ENCODE measurements at places on chromosomes 4 and X.
A peak's percentile ranks its signal among the peaks of the same experiment; 100 is the strongest.

DNA sequence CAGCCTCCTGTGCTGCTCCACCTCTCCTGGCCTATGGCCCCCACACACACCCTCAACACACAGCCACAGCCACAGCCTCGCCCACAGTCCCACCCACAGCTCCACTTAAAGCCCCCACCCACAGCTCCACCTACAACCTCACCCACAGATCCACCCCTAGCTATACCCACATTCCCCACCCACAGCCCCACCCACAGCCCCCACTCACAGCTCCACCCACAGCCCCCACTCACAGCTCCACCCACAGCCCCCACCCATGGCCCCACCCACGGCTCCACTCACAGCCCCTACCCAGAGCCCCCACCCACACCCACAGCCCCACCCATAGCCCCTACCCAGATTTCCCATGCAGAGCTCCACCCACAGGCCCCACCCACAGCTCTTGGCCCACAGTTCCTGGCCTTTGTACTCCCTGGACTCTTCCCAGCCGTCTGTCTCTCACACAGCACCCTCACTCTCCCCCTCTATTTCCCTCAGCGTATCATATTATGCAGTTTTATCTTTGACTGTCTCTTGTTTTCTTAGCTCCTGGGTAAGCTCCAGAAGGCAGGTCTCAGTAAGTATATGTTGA, 322.5 kb downstream of the EVC2 start:
- H3K27ac ChIP-seq = no peak overlapping the region
- no peak for DNase-seq
- no peak overlapping the region for H3K4me3 ChIP-seq
- peaks cover 28% of the 10 kb centered on the region for H3K4me1 ChIP-seq
- H3K27me3 ChIP-seq = no peaks in the 10 kb centered on the region

- H3K27ac ChIP-seq = no peak overlapping the region
- DNase-seq = no peak
- H3K4me1 ChIP-seq = no peaks in the 10 kb centered on the region
- no peaks in the 10 kb centered on the region for H3K36me3 ChIP-seq
Observed at GRCh38 chr4:73943555-73943954, 38.3 kb downstream of the PF4 start.

DNA sequence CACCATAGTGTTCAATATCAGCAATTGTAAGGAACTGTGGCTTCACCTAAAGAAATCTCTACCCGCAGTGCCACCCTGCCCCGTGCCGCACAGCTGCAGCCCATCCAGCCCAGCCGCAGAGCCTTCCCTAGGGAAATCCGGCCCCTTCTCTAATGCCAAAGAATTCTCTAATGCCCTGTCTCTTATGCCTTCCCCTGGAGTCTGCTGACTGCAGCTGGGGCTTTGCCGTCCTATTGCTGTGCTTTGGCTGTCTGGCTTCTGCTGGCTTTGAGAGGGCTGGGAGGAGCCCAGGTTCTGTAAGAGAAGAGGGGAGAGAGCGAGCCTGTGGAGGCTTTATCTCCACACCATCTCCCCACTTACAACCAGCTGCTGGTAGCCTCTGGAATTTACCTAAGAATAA, 85.9 kb upstream of the HELT start:
- H3K4me1 ChIP-seq = no peaks in the 10 kb centered on the region
- no peaks in the 10 kb centered on the region for H3K27me3 ChIP-seq
- H3K36me3 ChIP-seq = no peaks in the 10 kb centered on the region
- no peak for DNase-seq
- H3K4me3 ChIP-seq = no peak overlapping the region
- no peak overlapping the region for H3K27ac ChIP-seq

- no peak for DNase-seq
- no peaks in the 10 kb centered on the region for H3K36me3 ChIP-seq
- no peaks in the 10 kb centered on the region for H3K27me3 ChIP-seq
- peaks cover 33% of the 10 kb centered on the region for H3K4me1 ChIP-seq
- peak overlapping the region; percentile 50 for H3K27ac ChIP-seq
Observed at GRCh38 chr4:147355847-147356246, 125.0 kb upstream of the EDNRA start.

DNA sequence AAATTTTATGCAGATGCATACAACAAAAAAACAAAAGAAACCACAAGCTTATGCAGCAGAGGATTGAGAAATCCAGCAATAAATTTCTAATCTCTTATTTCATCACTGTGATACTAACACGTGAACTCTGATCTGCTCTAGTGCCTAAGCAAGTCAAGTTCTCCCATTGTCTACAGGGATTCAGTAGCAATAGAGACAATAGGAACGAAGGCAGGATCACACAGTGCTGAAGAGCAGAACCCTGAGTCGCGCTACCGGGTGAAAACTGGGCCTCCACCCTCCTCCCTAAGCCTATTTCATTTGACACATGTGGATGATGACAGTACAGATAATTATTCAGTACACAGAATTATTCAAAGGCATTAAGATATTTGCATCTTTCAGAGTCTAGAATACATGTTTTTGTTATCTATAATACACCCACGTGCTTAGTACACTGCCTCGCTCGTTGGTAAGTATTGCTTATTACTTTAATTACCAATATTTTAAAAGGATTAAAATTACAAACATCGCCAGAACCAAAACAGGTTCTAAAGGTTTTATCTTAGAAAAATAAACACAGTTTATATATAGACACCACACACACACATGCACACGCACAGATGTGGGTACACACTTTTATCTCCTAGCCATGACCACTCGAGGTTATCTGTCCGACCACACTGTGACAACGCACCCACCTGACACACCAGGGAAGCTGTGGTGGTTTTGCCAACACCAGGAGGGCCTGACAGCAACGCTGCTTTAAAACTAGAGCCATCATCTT, 60.1 kb downstream of the RFC1 start:
- no peaks in the 10 kb centered on the region for H3K27me3 ChIP-seq
- H3K27ac ChIP-seq = no peak overlapping the region
- peaks cover 42% of the 10 kb centered on the region for H3K36me3 ChIP-seq
- H3K4me1 ChIP-seq = no peaks in the 10 kb centered on the region
- DNase-seq = no peak
- no peak overlapping the region for H3K4me3 ChIP-seq

DNA sequence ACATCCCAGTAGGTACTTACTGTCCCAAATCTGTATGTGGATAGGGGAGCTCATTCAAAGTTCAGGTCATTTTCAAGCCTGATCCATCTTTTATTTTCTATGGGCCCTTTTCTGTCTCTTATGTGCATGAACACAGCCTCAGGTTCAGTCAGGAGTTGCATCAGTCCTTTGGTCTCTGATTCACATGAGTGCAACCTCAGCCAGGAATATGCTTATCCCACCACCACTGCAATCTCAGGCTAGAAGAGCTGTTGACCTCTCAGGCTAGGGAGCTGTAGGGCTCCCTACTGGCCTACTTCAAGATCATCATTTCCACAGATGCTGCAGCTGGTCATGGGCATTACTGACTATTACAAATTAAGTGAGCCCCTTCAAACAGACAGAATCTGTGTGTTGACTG, 27.2 kb downstream of the AASDH start:
- no peaks in the 10 kb centered on the region for H3K4me1 ChIP-seq
- no peak overlapping the region for H3K27ac ChIP-seq
- DNase-seq = no peak
- H3K36me3 ChIP-seq = no peaks in the 10 kb centered on the region
- H3K4me3 ChIP-seq = no peak overlapping the region

DNA sequence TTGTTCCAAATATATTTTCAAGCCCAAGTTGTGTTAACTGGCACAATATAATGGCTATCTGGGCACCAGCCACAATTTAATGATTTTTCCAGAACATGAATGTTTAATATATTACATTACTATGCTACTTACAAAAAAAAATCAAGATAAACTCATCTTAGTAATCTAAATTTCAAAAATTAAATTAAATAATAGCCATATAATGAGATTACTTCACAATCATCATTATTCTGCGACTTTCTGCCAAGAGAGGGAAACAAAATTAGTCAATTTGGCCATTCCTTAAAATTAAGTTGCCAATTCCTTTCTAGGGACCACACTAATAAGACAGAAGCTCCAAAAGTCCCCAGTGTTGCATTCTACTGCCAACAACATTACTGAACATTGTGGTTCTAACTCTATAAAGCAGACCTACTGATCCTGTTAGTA, 7.5 kb downstream of the NEK1 start:
- no peak overlapping the region for H3K4me3 ChIP-seq
- H3K27ac ChIP-seq = peak overlapping the region; percentile 8
- H3K27me3 ChIP-seq = no peaks in the 10 kb centered on the region
- no peaks in the 10 kb centered on the region for H3K36me3 ChIP-seq
- no peak for DNase-seq
- H3K4me1 ChIP-seq = peaks cover 11% of the 10 kb centered on the region

- no peak overlapping the region for H3K27ac ChIP-seq
- H3K4me3 ChIP-seq = no peak overlapping the region
- H3K36me3 ChIP-seq = no peaks in the 10 kb centered on the region
- H3K27me3 ChIP-seq = no peaks in the 10 kb centered on the region
Observed at GRCh38 chr4:88418411-88418810, 38.5 kb upstream of the HERC5 start.

GRCh38 chr4:77120886-77121508, 36.0 kb upstream of the CCNG2 start:
- H3K27me3 ChIP-seq = peaks cover 12% of the 10 kb centered on the region
- H3K4me3 ChIP-seq = no peak overlapping the region
- no peak overlapping the region for H3K27ac ChIP-seq
- no peaks in the 10 kb centered on the region for H3K36me3 ChIP-seq
- DNase-seq = no peak

- no peak for DNase-seq
- no peaks in the 10 kb centered on the region for H3K27me3 ChIP-seq
- peaks cover 12% of the 10 kb centered on the region for H3K4me1 ChIP-seq
- H3K4me3 ChIP-seq = no peak overlapping the region
Observed at GRCh38 chr4:100424376-100424775, 93.4 kb downstream of the EMCN start.

GRCh38 chr4:61068745-61069144, 131.4 kb upstream of the ADGRL3 start:
- H3K27me3 ChIP-seq = no peaks in the 10 kb centered on the region
- H3K27ac ChIP-seq = no peak overlapping the region
- H3K4me3 ChIP-seq = no peak overlapping the region

- no peak overlapping the region for H3K4me3 ChIP-seq
- no peak overlapping the region for H3K27ac ChIP-seq
- no peak for DNase-seq
- H3K36me3 ChIP-seq = no peaks in the 10 kb centered on the region
- no peaks in the 10 kb centered on the region for H3K4me1 ChIP-seq
- no peaks in the 10 kb centered on the region for H3K27me3 ChIP-seq
Observed at GRCh38 chrX:135543924-135544323, 23.5 kb downstream of the INTS6L start.

GRCh38 chrX:39559229-39559628, 538.5 kb downstream of the BCOR start:
- no peak overlapping the region for H3K4me3 ChIP-seq
- no peaks in the 10 kb centered on the region for H3K27me3 ChIP-seq
- no peaks in the 10 kb centered on the region for H3K36me3 ChIP-seq
- H3K4me1 ChIP-seq = peaks cover 14% of the 10 kb centered on the region
- H3K27ac ChIP-seq = peak overlapping the region; percentile 37
- DNase-seq = no peak

GRCh38 chr4:7786040-7786439, 153.6 kb downstream of the AFAP1 start:
- no peaks in the 10 kb centered on the region for H3K27me3 ChIP-seq
- DNase-seq = no peak
- no peaks in the 10 kb centered on the region for H3K4me1 ChIP-seq
- H3K4me3 ChIP-seq = no peak overlapping the region

- peaks cover 62% of the 10 kb centered on the region for H3K4me1 ChIP-seq
- H3K4me3 ChIP-seq = peak overlapping the region; percentile 16
- H3K27me3 ChIP-seq = no peaks in the 10 kb centered on the region
Observed at GRCh38 chrX:40169193-40170101, 71.7 kb upstream of the BCOR start.

GRCh38 chrX:23952984-23953907, 45.4 kb downstream of the CXorf58 start:
- H3K27me3 ChIP-seq = no peaks in the 10 kb centered on the region
- no peak for DNase-seq
- H3K4me1 ChIP-seq = no peaks in the 10 kb centered on the region
- H3K4me3 ChIP-seq = no peak overlapping the region
- H3K27ac ChIP-seq = no peak overlapping the region
- no peaks in the 10 kb centered on the region for H3K36me3 ChIP-seq

DNA sequence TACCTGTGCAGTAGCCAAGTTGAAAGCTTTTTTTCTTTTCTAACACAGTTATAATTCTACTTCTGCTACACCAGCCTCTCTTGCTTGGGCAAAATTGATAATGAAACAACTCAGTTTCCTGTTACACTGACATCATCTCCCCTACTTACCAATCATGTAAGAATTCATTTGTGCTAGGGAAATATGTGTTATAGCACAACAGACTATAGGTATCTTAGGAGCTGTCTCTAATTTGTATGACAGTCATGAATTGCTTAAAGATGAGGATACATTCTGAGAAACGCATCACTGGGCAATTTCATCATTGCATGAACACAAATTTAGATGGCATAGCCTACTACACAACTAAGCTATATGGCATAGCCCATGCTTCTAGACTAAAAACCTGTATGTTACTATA, 246.3 kb upstream of the ANKRD50 start:
- DNase-seq = no peak
- no peaks in the 10 kb centered on the region for H3K4me1 ChIP-seq
- no peaks in the 10 kb centered on the region for H3K27me3 ChIP-seq
- H3K4me3 ChIP-seq = no peak overlapping the region
- no peaks in the 10 kb centered on the region for H3K36me3 ChIP-seq

DNA sequence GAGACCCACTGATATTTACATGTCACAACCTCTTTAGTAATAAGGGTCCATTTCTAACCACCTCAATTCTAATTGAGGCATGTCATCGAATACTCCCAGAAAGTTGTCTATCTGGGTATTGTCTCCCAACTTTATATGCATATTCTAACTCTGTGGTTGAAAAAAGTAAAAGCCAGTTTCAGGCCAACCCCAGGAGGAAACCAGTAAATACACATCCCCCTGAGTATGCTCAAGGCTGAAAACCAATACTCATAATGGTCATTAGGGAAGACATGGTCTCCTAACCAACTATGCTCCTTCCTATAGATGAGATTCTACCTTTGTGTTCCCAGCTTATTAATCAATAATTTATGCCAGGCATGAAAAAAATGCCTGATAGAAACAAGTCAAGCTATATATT, 96.6 kb downstream of the SH3KBP1 start:
- H3K27ac ChIP-seq = no peak overlapping the region
- peaks cover 3% of the 10 kb centered on the region for H3K4me1 ChIP-seq
- H3K27me3 ChIP-seq = no peaks in the 10 kb centered on the region
- no peak overlapping the region for H3K4me3 ChIP-seq

DNA sequence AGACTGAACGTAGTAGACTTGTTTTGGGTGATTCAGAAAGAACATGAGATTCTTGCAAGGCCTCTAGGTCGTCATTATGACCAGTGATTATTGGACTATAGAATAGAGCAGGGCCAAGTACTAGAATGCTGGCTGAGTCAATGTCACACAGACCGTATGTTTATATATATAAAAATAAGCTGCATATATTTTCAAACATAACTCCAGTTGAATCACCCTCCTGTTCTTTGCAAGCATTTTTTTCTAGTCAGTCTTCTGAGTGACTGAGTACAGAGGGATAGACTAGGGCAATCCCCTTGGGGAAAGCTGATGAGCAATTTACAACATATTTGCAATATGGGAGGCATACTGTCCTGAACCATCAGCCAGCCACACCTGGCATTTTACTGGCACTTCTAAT, 48.4 kb upstream of the PRPS1 start:
- peaks cover 6% of the 10 kb centered on the region for H3K4me1 ChIP-seq
- no peaks in the 10 kb centered on the region for H3K36me3 ChIP-seq
- no peak overlapping the region for H3K4me3 ChIP-seq
- H3K27me3 ChIP-seq = no peaks in the 10 kb centered on the region
- H3K27ac ChIP-seq = no peak overlapping the region
- no peak for DNase-seq

Data from SJSA1 (cell line).